ENCODE measurements at places on chromosomes 7 and 10.

GRCh38 chr10:79178614-79179163 lies 109.9 kb downstream of the ZMIZ1 start:
- DNase-seq, result no peak

- DNase-seq, result no peak
Observed at GRCh38 chr10:86827639-86828038, 71.2 kb downstream of the BMPR1A start.

GRCh38 chr7:50674299-50674698 lies 108.4 kb downstream of the GRB10 start:
- no peak for DNase-seq

DNA sequence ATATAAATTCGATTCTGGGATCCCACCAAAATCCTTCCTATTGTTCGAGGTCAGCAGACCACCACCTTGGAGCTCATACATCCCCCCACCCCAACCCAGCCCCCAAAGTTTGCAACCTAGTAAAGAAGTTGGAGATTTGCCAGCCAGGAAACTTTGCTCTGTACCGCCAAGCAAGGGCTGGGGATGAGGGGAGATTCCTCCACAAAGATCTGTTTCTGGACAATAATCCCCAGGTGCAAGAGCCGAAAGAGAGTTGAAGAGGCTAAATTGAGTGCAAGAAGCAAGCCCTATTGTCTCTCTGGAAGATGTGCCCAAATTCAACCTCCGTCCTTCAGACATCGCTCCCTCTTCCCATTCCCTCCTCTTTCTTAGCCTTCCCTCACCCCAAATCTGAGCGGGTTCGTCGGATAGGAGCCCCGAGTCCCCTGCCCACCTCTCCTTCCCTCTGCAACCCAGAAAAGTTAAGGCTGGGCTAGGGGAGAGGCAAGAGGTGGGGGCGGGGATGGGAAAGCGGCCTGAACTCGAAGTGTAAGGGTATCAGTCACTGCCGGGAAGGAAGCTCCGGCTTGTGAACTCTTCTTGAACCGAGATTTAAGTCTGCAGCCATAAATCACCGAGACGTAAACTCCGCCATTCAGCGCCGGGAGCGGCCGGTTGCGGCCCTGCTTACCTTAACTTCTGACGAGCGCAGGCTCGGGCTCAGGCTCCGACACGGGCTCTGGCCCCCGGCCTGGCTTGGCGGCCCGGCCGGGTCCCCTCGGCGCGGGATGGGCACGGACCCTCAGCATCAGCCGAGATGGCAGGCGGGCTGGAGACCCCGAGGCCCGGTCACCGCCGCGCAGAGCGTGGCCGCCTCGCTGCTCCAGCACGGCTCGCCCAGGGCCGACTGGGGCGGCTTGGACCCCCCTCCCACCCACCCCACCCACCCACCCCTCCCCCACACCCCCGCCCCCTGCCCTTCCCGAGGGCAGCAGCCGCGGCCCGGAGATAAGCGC lies 10.8 kb upstream of the HOXA2 start:
- no peak for DNase-seq

GRCh38 chr7:65338346-65338745 lies 35.3 kb upstream of the ZNF92 start:
- no peak for DNase-seq

GRCh38 chr7:157271991-157272324 lies 64.8 kb upstream of the DNAJB6 start:
- DNase-seq, result peak; percentile 54

DNA sequence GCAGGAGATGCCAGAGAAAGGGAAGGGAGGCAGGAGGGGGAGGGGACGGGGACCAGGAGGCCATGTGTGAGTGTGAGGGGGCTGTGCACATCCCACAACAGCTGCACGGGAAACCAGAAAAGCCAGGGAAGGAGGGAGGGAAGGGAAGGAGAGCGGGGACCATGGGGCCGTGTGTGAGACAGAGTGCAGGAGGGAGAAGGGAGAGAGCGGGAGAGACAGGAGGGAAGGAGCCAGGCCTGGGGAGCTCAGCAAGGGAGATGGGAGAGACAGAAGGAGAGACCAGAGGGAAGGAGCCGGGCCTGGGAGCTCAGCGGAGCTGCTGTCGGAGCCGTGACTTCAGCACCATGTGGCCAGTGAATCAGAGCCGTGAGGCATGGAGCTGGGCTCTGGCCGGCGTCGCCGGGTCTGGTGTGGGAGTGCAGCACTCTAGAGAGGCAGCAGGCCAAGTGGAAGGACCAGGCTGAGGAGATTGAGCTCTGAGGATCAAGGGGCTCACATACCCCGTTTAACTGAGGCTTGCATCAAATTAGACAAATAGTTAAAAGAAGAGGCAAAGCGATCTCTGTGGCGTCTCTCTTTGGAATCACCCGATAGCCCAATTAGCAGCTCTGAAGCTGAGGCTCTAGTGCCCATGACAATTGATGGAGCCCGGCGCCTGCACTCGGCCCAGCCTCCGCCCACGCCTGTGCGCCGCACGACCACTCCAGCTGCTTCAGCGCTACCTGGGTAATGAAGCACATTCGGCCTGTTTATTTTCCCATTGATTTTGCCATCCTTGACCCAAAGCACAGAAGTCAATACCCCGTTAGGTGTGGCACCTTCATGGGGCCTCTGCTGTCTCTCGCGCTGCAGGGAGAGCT lies 150.4 kb downstream of the MAD1L1 start:
- DNase-seq, result no peak

- DNase-seq, result no peak
Observed at GRCh38 chr7:30997316-30997715, 33.6 kb downstream of the GHRHR start.

DNA sequence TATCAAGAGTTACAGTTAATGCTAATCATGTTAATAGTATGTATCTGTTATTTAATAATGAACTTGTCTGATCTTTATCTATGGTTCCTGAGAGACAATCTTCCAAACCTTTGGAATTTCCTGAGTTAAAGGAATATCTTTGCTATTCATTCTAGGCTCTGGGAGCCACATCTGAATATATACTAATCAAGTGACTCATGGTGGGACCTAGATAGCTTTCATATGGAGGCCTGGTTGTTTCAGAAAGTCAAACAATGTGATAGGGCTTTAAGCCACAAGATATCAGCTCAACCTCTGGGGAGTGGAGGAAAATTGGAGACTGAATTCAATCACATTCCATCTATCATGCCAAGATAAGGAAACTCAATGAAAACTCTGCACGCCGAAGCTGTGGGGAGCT lies 746.4 kb downstream of the TNS3 start:
- DNase-seq, result no peak

- DNase-seq, result peak; percentile 39
Observed at GRCh38 chr10:49592726-49593563, 17.2 kb upstream of the SLC18A3 start.

GRCh38 chr10:71790749-71791440 lies 17.6 kb upstream of the VSIR start:
- DNase-seq, result no peak

DNA sequence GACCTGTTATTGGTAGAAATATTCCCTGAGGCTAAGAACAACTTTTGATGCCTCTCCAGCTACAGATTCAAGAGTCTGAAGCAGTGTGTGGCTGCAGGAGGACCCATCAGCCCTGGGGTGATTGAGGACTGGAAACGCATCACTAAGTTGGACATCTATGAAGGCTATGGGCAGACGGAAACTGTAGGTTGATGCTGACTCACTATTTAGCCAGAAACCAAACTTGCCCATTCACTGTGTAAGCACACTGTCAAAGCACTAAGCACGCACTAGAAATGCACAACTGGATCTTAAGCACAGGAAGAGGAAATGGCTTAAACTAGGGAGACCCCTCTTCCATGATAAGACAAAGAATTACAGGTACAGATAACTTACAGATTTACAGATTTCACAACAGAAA lies 20.8 kb downstream of the ACSM6 start:
- DNase-seq, result peak; percentile 37

DNA sequence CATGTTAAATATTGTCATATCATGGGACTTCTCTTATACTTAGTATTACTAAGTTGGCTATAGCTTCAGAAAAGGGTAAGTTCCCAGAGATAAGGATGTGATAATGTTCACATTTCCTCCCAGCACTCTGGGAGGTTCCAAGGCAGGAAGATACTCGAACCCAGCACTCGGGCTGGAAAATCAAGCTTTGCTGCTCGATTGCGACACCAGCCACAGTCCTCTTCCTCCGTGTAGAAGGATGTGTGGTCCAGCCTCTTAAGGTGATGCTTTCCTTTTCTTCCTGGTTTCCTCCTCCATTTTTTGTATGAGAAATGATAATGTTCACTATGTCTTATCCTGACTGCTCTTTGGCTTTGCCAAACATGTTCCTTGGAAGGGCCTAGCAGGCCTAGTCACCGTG lies 3.2 kb downstream of the BMS1 start:
- DNase-seq, result no peak

DNA sequence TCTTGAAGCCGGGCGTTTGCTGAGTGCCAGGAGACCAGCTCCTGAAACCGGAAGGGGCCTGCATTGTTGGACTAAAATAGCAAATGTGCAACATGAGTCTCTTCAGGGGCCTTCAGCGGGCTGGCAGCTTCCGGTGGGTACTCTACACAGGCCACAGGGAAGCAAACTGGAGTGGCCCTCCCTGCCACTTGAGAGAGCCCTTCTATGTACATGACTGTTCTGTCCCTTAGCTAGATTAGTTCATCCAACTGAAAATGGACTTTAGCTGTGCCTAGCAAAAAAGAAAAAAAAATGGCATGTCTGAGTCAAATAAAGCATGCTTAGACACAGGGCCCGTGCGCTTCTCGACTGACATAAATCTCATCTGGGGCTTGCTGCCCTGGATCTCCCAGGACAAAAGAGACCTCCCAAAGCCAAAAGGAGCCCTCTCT lies 115.3 kb upstream of the TCF7L2 start:
- peak; percentile 65 for DNase-seq

GRCh38 chr10:43151371-43151770 lies 13.1 kb downstream of the CSGALNACT2 start:
- no peak for DNase-seq

DNA sequence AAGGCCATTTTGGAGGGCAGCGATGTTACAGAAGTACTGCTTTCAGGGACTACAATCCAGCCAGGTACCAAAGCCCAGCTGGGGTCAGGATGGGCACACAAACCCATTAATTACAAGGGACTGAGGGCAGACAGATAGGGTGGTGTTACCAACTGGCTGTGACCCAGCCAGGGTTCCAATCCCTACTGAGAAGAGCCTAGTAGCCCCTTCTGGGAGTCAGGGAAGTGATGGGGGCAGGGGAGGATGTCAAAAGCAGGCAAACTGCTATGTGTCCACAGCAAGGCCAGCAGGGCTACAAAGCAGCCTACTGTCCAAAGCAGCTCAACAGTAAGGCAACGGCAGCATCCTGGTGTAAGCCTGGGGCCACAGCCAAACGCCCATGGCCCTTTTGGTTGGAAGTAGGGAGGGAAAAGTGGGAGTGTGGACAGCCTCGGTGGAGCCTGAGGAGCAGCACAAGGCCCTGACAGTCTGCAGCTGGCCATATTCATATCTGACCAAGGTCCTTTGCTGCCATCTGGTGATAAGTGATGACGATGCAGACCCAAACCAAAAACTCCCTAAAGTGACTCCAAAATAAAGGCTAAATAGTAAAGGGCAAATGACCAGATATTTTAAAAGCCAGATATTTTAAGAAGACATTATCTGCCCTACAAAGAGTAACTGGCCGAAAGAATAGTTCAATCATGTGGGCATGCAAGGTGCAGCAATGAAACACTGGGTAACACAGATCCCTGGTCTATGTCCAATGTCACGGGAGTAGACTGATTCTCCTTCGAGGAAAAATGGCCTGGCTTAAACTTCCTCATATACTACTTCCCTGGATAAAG lies 56.9 kb downstream of the XPNPEP1 start:
- no peak for DNase-seq

GRCh38 chr7:115734641-115735040 lies 295.9 kb downstream of the TFEC start:
- no peak for DNase-seq

DNA sequence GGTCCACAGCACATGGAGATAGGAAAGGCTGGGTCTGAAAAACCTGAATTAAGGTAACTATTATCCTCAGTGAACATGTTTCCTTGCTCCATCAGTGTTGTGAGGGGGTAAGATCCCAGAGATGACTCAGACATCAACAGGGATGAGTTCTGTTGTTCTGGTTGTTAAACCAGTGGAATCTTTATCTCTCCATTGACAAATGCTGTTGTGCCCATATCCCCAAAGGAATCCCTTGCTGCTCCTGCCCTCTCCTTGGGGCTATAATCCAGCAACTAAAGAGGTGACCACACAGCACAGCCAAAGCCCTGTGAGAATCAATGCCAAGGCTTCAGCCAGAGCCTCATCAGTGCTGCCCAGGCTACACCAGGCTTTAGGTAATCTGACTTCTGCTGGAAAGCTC lies 113.4 kb downstream of the JAZF1 start:
- DNase-seq, result no peak

GRCh38 chr7:41892356-41893100 lies 189.6 kb upstream of the INHBA start:
- no peak for DNase-seq

GRCh38 chr7:100563809-100564400 lies 9.8 kb downstream of the SAP25 start:
- no peak for DNase-seq

GRCh38 chr7:72321081-72321480 lies 91.1 kb downstream of the CALN1 start:
- DNase-seq, result no peak

DNA sequence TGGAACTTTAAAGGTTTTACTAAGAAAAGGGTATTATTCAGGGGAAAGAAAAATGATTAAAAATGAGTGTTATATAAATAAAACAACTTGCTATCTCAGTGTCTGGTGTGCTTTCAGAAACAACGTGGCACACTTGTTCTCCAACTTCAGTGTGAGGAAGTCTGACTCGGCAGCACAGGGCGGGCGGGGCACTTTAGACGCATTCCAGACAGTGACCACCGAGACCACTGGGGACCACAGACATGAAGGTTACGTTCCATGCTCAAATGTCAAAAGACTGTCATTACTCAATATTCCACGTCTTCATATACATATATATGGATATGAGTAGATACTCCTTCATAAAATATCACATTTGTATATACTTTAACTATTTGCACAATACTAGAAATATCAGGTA lies 87.0 kb downstream of the LARP4B start:
- DNase-seq, result no peak

DNA sequence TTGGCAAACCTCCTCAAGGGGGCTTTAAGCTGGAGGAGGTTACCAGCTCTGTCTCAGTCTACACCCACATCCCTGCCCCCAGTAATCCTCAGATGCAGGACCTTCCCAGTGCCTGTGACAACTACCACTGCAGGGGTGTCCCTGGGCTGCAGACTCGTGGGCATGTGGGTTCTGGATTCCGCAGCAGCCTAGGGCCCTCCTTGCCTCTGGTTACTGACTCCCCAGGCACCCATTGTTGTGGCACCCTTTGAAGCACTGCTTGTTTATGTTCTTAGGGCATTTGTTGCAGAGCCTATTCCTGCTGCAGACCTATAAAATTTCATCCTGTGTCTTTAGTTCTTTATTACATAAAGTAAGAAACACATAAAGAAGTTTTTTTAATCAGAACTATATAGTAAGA lies 51.1 kb upstream of the GJD4 start:
- DNase-seq, result no peak

GRCh38 chr10:96704563-96704962 lies 15.8 kb downstream of the PIK3AP1 start:
- DNase-seq, result no peak

- peak; percentile 74 for DNase-seq
Observed at GRCh38 chr10:57015595-57016318, 654.7 kb upstream of the ZWINT start.
